HFF-Myc (cell line): ENCODE measurements at places on chromosomes 7 and 10.

DNA sequence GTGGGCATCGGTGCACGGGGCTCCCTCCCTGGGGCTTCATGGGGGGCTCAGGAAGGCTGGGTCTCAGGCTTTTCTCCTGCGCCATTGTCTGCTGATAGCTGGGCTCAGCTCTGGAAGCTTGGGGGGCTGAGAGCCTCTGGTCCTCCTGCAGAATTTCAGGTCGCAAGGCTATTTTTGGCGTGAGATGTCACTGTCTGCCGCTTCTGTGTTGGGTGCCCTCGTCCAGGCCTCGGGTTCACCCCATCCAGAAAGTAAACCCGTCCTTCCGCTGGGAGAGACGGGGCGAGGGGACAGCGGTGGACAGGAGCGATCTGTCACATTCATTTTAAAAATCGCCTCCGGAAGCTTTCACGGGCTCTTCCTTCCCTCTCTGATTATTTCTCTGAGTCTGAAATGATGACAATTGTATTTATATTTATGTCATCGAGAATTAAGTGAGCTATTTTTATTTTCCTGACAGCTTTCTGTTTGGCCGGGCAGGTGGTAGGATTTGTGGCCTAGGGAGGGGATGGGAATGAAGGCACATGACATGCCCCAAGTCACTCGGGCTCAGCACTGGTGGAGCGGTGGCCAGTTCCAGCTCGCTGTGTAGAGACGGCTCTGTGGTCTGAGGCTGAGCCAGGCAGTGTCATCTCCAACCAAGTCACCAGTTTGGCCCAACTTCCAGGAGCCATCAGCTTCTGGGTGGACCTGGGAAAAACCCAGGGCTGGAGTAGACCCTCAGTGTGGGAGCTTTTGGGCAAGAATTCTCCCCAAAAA is 40.7 kb upstream of the AP5Z1 start:
- no peak for DNase-seq

DNA sequence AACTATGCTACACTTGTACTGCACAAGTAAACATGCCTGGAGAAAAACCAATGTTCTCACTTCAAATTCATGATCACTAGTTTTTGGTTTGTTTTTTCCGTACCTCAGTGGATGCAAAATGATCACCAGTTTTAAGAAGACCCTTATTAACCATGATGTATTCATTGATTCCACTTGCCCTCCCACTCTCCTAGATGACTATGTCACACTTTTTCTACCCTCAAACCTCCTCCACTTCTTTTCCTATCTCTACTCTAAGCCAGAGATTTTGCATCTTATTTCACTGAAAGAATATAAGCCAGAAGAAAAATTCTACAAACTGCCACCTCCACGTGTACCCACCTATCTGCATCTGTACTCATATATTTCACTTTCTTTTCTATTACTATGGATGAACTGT is 186.2 kb upstream of the NAMPT start:
- DNase-seq, result no peak

DNA sequence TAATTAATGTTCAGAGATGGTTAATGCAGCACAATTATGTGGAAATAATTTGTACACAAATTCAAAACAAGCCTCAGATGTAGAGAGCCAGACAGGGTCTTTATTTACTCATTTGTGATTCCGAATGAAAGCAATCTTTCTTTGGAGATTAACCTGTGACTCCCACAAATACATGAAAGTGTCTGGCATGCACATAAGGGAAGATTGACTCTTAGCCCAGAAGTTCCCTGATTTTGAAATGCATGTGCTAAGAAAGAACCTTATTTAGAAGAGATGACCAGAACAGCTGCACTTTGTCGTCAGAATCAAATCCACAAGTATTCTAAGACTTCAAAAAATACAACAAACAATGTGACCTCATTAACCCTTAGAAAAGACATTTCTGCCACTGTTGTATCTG is 45.1 kb downstream of the RNLS start:
- no peak for DNase-seq

GRCh38 chr7:81929386-81929785 is 159.5 kb upstream of the HGF start:
- DNase-seq, result no peak

- no peak for DNase-seq
Measured at GRCh38 chr7:75836798-75837197, 23.2 kb upstream of the CCL24 start.

DNA sequence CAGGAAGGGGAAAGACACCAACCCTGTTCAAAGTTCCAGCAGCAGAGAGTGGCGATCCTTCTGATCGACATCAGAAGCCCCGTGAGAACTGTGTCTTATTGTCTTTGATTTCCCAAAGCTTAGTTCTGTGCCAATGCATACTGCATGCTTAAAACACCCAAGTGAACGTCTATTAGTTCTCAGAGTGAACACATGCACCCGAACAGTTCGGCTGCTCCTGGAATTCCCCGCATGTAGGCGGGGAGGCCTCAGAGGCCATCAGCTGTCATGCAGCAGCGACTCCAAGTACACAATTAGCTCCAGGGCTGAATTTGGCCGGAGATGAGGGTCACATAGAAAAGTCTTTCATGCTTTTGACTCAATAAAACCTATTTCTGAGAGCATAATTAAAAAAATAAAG is 276.9 kb downstream of the ZMYND11 start:
- DNase-seq, result no peak

DNA sequence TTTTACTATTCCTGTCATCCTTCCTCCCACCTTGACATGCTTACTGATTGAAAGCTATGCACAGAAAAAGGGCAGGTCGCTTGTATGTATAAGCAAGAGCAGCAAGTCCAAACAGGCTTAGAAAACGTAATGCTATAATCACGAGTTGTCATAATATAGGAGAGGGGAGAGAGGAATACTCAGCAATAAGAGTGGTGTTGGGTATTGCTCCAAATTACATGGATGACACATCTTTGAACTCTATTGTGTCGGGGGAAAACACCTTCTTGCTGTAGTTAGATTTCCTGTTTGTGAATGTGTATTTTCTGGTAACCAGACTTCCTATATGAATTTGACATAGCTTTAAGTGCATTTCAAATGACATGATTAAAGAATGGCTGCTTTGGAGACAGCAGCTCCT is 7.5 kb downstream of the MET start:
- no peak for DNase-seq

DNA sequence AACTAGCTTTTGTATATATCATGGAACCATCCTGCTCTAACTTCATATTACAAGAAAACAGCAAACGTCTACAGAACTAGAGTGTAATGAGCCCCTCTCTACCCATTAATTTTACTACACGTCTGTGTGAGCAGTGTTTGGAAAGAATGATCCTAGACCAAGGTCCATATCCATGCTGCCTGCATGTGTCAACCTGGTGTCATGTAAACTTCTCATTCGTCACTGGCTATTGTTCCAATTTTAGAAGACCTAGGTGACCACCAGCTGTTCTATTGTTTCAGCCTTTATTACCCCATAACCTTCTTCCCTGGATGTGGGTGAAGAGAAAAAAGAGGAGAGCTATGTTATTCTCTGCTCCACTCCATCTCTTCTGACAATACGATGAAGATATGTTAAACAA is 77.1 kb downstream of the CREM start:
- no peak for DNase-seq

DNA sequence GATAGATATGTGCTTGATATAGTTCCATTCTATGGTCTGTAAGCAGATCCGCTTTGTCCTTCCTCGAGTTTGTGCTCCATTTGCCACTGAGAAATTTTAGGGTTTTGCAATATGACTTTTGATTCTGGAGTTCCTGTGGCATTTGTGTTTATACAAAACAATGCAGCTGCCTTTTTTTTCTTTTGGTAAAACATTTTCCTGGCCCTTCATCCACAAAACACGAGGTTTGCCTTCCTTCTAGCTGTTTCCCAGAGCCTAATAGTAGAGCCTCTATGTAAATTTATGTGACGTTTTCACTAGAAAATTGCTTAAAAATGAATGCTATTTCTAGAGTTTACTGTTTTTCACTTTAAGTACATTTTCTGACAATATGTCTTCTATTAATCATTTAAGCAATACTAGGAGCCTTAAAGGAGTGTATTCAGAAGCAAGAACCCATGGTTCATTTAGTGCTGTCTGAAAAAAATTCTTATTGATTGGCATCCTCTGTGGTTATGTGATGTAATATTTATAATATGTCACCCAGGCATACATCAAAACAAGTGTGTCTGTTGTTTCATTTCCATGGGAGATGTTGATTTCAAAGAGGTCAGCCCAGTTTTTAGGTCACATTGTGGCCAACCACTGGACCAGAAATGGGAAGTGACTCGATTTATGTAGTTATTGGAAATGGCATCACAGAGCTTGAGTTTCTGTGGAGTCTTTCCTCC is 618.3 kb downstream of the LRMDA start:
- no peak for DNase-seq

DNA sequence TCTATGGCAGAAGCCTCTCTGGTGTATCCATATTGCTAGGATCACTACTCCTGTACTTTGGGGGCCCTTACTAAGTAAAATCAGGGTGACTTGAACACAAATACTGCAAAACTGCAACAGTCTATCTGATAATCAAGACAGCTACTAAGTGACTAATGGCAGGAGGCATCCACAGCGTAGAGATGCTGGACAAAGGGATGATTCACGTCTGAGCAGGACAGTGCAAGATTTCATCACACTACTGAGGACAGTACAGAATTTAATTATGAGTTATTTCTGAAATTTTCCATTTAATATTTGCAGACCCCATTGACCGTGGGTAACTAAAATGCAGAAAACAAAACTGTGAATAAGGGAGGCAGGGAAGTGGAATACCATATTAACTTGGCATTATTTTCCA is 10.4 kb downstream of the CUL2 start:
- DNase-seq, result no peak

- DNase-seq, result no peak
Measured at GRCh38 chr10:102859911-102860310, 5.9 kb downstream of the BORCS7 start.

DNA sequence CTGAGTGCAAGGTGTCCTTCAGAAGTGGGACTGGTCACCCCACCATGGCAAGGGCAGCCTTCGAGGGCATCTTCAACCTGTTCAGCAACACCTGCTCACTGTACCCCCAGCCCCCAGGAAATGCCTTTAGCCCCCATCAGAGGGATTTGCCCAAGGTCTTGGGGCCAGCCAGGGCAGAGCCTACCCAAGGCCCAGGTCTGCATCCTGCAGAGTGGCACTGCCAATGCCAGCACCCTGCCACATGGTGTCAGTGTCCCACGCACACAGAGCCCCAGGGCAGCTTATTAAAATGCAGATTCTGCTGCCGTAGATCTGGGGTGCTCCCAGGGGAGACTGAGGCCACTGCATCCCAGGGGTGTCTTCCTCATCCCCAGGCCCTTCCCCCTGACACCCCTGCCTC is 106.2 kb upstream of the KCTD7 start:
- no peak for DNase-seq

GRCh38 chr10:61987537-61987936 is 86.0 kb downstream of the ARID5B start:
- no peak for DNase-seq

- DNase-seq, result no peak
Measured at GRCh38 chr10:78763651-78764395, 304.9 kb upstream of the ZMIZ1 start.

- no peak for DNase-seq
Measured at GRCh38 chr7:129169686-129170440, 18.6 kb upstream of the SMO start.

- DNase-seq, result no peak
Measured at GRCh38 chr10:61398366-61399129, 54.6 kb downstream of the TMEM26 start.

DNA sequence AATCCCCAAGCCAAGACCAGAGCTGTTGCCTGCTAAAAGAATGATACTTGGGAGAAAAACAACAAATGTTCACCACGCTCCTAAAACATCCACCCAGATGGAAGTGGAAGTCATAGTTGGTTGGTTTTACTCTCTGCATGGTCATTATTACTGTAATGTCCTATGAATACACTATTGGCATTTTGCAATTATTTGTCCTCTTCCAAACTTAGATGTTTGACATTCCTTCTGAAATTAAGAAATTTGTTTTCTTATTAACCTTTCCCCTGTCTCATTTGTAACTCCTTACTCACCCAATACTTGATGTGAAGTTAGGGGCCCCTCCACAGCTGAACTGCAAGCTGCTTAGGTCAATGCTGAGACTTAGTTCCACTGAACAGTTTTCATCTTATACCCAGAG is 383.3 kb downstream of the INHBA start:
- DNase-seq, result no peak

DNA sequence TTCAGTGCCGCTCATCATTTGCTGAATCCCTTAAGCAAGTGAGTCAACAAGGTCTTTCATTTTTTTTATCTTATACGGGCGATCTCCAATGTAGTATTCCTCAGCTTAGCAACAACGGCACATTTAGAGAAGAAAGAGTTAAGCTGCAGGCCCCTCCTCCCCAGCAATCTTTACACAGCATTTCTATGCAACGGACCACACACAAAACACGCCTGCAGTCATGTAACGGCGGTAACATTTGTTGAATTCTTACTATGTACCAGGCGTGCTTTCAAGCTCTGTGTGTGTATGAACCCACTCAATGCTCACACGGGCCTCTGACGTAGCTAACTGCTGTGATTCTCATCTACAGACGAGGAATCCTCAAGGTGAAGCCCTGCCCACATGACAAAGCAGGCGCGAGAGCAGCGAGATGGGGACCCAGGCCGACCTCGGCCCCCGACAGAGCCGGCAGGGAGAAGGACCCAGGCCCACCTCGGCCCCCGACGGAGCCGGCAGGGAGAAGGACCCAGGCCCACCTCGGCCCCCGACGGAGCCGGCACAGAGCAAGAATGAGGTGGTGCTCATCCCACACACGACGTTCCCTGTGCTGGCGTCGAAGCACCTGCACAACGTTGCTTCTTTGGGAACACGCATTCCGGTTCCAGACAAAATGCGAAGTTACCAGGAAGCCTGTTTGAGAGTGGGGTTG is 240.7 kb downstream of the ZMYND11 start:
- no peak for DNase-seq

GRCh38 chr10:53005612-53006345 is 233.2 kb upstream of the MBL2 start:
- no peak for DNase-seq

DNA sequence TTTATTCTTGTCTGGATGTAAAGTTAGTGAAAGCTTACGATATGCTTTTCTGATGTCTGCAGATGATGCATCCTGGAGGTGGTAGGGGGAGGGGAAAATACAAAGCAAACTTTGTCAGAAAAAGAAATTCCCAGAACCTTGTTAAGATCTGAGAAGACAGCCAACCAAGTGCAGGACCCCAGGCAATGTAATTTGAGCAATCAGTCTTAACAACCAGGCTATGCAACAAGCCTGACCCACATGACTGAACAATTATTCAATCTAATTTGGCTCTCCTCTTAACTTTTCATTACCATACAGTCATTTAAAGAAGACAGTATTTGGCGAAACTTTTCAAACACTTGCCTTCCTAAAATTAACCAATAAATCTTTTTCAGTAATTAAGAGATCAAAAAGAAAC is 74.5 kb downstream of the DNAJC1 start:
- no peak for DNase-seq
